Hematopoietic multipotent progenitor cell treated with erythropoietin and hydrocortisone succinate and interleukin-3 and kit ligand, for 4 days (in vitro differentiated cells): ENCODE measurements at places on chromosomes 12 and 14.

DNA sequence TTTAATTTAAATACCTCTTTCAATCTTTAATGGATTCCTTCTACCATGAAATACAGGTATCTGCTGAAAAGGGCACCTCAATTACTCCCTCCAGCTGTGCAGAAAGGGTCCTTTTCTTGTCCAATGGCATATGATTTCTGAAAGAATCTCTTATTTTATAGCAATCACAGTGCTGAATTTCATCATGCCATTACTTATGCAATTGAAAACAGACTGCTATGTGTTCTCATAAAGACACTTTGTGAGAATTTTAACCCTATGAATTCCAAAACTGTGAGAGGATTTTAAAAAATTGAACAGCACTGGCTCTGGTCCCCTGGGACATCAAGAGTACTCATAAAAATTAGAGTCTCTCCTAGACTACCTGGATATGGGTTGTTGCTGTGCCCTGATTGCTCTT lies 45.9 kb upstream of the CNOT2 start:
- DNase-seq: no peak

- DNase-seq: no peak
Observed at GRCh38 chr12:111693818-111694217, 8.0 kb downstream of the ACAD10 start.

DNA sequence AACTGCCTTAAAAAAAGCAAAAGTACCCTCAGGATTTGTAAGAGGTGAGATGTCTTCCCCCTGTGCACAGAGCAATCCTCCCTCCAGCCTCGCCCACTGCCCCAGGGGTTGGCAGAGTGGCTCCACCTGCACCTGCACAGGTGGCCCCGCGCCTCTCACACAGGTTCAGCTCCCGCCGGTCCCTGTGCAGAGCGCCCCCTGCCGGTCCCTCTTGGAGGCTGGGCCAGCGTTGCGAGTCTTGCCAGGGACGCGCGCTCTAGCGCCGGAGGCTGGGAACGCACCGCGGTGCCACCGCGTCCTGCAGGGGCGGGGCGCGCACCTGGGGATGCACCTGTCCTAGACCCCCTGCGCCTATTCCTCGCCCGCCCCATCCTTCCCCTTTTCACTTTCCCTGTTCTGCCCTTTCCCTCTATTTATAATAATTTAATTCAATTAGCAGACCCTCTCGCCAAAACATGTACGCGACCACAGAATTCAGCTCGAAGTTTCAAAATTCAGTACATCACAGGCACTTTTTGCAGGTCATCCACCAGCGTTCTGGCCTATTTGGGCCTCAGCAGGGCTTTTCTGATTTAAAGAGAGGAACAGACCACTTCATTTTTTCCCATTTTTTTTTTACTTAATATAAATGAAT lies 618.6 kb downstream of the AACS start:
- peak; percentile 73 for DNase-seq

DNA sequence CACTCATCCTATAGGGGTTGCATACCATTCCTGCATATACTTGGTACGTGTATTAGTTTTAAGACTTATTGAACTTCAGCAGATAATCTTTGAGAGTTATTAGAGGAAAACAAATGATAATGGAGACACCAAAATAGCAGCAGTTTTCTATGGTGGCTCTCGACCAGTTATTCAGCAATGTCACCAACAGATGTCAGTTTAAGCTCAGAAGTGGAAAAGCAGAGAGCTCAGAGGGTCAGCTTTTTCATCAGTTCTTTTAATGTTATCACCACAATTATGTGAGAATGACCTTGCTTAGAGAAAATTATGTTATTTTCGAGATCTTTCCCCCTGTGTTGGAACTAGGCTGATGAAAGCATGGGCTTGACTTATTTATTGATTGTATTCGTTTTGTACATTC lies 32.0 kb downstream of the PTPN11 start:
- no peak for DNase-seq

DNA sequence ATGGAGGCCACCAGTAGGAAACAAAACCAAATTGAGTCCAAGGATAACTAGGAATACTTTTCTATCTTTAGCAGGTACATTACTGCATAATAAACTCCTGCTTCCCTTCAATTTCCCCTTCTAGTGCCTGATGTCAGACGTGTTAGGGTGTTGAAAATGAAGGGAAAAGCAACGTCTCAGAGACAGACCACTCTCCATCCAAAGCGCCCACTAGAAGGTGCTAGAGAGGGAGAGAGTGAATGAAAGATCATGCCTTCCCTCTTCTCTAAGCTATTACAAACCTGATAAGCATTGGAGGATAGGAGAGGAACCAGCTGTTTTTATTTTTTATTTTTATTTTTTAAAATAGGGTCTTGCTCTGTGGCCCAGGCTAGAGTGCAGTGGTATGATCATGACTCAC lies 64.1 kb downstream of the ZNF641 start:
- peak; percentile 65 for DNase-seq

- no peak for DNase-seq
Observed at GRCh38 chr14:24083462-24083861, 10.6 kb upstream of the PCK2 start.

- DNase-seq: peak; percentile 88
Observed at GRCh38 chr12:96578526-96579125, 89.2 kb downstream of the CFAP54 start.

DNA sequence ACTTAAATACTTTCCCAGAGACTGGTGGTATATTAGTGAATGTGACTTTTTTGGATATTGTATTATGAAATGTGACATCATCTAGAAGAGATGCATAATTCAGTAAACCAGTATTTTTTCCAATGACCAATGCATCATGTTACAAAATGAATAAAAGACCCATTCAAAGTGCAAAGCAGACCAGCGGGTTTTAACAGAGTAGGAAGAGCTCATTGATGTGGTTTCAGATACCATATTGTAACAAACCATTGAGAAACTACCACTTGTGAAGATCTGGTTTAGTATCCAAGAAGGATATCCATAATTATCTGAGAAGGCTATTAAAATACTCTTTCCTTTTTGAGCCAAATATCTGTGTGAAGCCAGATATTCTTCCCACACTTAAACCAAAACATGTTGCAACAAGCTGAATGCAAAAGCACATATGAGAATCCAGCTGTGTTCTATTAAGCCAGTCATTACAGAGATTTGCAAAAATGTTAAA lies 47.7 kb downstream of the MVK start:
- no peak for DNase-seq

DNA sequence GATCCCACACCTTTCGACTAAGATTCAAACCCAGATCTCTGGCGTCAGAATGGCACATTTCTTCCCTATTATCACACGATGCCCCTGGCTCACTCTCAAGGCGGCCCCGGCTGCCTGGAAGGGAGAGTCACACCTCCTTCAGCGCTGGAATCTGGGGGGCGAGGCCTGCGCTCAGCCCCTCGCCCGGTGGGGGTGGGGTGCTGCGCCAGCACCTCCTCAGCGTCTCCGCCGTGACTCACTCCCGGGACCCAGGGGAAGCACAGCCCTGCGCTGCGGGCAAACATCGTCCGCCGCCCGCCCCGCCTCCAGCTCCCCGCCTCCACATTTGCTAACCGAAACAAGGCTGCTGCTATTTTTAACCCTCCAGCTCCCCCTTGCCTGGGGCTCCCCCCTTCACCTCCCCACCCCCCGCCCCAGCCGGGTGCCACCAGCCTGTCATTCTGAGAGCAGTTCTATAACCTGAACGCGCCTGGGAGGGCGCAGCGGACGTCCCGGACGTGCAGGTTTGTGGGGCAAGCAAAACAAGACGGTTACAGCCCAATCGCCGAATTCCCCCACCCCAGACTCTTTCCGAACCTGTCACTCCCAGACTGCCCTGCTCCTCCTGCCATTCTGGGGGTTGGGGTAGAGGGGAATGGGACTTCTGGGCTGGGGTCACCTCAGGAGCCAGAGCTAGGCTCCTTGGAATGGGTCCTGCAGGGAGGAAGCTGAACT lies 6.7 kb downstream of the HDAC7 start:
- DNase-seq: peak; percentile 93

- DNase-seq: no peak
Observed at GRCh38 chr14:105492971-105493871, 2.2 kb downstream of the TEDC1 start.

DNA sequence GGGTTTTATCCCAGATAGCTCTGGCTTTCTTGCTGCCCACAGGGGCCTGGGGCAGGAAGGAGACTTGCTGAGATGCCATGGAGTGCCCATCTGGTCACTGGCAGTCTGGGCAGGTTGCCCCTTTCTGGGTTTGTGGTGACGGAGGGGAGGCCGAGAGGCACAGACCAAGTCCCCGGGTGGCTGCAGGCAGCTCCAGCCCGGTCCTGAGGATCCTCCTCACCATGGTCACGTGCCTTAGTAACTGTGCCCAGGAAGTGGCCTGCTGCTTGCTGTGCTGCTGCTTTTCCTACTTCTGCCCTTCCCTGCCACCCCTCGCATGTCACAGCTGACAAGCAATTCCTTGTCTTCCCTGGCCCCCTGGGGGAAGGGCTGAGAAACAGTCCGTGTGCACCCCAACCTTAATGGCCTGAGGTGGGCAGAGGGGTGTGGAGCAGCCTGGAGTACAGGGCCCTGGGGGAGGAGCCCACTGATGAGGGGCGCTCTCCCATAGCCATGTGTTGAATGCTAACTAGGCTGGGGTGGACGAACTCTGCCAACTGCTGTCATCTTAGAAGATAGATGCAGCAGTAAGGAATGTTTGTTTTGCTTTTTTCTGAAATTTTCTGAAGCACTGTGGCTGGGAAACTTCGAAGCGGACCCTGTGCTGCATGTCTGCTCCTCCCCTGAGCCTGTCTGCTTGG lies 54.9 kb upstream of the SRSF5 start:
- DNase-seq: no peak

DNA sequence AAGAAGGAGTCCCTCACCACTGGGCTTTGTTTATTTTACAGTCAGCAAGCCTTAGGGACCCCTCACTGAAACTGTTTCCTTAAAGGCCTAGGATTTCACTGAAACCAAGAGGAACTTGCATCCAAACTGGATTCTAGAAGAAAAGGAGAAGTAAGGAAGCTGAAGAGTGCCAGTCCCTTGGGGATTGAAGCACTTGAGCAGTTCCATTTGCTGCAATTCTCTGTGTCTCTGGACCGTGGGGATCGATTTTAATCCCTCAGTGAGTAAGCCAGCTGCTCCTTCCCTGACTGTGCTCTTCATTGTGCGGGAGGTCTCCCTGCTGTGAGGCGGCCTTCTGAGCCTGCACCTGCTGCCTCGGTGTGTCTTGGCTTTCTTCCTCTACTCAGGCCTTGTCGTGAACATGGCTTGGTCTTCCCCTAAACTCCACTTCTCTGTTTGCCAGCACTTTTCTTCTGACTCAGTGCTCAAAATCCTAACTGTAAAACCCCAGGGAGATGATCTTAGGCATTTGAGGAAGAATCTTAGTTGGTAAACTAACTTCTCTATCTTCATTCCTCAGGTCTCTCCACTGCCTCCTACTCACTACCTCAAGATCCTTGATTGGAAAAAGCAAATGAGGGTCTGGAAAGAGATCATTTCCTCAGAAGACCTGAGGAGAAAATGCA lies 132.6 kb downstream of the SLC38A6 start:
- no peak for DNase-seq

DNA sequence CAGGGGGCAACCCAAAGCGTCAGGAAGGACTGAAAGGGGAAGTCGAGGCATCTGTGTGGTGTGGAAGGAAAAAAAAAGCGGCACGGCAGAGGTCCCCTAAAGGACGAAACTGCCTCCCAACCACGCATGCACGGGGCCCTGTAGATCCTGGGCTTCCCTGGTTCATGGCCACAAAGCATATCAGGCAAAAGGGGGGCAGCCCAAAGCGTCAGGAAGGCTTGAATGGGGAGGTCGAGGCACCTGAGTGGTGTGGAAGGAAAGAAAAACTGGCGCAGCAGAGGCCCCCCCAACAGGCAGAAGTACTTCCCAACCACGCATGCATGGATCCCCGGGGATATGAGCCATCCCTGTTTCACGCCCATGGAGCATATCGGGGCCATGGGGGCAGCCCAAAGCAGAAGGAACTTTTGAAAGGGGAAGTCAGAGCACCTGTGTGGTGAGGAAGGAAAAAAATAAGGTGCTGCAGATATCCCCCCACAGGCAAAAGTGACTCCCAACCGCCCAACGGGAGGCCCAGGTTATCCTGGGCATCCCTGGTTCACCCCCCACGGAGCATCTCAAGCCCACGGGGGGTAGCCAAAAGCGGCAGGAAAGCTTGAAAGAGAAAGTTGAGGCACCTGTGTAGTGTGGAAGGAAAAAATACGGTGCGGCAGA lies 581.2 kb downstream of the ALG10 start:
- DNase-seq: no peak

DNA sequence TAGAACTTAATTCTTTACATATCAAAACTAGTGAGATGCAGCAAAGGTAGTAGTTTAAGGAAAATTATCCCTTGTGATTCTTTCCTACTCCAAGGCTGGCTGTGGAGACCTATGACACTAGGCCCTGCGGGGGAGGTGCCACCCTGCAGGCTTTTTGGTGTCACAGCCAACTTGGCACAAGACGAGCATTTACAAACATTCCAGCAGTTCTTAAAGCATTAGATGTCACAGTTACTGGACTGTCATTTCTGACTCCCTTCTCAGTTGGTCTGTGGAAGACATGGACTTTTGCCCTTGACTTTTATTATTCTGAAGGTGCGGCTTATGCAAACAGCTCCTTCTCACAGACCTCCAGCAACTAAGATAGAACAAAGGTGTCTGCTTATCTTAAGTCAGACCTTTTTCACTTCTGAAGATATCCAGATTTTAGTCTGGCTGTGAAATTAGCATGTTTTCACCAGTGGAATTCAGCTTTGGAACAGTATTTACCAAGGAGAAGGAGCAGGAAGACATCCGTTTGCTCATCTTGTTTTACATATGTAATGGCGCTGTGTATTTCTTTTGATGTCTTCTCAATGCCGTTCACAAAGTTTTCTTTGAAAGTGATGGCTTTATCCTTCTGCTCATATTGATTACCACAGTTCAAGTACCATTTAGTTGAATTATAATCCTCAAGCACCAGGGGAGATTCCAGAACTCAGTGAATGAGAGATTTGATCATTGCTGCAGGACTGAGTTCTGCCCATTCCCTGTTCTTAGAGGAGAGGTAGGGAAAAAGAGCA lies 17.9 kb downstream of the SRGAP1 start:
- DNase-seq: no peak

DNA sequence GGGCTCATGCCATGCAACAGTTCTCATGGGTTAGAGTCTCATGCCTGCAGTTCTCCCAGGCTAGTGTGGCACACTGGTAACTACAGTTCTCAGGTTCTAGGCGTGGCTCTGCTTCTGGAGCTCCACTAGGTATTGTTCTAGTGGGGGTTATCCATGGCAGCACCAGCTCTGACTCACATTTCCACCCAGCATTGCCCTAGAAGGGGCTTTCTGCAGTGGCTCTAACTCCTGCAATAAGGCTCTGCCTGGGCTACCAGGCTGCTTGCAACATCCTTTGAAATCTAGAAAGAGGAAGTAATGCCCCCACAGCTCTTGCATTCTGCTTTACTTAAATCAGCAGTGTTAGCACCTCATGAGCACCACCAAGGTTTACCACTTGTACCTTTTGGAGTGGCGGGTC lies 220.3 kb upstream of the ARID2 start:
- DNase-seq: peak; percentile 80

- no peak for DNase-seq
Observed at GRCh38 chr12:100473050-100473715, 483 bp upstream of the NR1H4 start.

DNA sequence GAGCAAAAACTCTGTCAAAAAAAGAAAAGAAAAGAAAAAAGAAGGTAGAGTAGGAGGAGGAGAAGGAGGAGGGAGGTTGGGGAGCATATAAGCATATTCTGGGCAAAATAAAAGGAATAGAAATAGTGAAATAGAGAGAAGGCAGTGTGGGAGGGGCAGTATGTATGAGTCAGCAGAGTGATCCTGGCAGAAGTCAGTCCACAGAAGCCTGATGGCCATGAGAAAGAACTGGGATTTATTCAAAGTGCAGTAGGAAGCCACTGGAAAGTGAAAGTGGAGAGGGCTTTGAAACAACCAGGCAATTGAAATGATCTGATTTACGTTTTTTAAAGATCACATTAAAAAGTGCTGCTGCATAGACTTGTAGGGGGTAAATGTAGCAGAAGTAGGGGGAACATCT lies 368.6 kb upstream of the USP15 start:
- DNase-seq: no peak
